Type B pancreatic cell (in vitro differentiated cells): ENCODE measurements at places on chromosomes 11 and 22.

- DNase-seq, result no peak
Measured at GRCh38 chr11:748007-748359, 719 bp downstream of the TALDO1 start.

DNA sequence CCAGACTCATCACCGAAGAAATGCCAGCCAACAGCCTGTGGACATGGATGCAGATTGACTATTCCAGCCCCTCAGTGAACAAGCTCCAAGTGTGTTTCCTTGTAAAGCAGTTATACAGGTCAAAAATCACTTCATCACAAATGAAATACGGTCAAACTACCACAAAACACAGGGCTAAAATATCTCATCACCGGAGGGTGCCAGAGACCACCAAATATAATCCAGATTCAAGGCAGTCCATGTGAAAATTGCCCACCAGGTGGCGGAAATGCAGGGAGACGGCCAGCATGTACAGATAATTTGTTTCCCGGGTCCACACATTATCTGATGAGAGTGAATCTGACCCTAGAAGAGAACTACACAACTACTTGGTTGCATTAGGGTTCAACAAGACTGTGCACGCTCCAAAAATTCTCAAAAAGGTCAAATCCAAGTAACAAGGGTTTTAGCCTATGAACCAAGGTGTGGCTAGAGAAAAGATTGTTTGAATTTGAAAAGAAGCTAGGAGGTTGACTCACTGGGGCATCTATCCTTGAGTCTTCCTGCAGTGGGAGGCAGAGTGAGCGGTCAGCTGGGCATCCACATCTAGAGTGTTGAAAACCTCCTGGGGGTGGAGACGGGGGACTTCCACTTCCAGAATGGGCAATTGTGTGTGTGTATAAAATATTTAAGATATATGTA lies 71.7 kb downstream of the IGLL5 start:
- no peak for DNase-seq

DNA sequence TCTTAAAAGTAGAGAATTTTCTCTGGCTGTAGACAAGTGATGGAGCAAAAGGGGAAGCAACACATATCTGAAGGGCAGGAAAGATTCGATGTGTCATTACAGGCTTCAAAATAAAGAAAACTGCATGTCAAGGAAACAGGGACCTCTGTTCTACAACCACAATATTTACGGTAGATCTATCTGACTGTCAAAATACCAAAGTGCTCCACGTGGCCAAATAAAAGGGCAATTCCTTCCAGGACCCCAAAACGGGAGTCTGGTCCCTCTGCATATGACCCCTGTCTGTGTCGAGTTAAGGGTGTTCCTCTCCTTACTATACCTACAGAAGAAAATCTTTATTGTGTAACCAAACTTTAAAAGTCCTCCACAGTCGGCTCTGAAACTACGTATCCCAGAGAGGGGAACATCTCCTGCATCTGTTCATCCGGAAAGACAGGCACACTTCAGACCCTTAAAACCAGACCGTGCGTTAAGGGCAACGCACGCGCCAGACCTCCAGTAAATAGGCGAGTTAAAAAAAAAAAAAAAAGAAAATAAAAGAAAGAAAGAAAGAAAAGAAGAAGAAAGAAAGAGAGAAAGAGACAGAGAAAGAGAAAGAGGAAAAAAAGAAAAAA lies 756 bp downstream of the CLNS1A start:
- no peak for DNase-seq

DNA sequence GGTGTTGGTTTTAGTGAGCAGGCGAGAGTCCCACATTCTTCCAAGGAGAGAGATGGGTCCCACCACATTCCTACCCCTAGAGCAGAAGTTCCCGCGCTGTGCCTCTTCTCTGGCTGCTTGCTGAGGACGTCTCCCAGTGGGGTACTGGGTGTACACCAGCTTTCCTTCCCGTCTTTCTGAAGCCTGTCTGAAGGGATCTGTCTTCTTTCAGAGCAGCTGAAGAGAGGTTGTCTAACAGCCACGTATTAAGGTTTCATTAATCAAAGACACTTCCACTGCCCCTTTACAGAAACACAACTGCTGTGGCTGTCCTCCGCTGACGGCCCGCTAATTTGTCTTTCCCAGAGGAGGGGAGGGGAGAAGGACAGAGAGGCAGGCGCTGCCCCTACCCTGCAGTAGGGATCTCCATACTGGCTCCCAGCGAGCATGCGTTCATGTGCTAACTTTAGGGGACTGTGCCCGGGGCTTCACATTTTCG lies 56.0 kb downstream of the ZBTB16 start:
- no peak for DNase-seq

DNA sequence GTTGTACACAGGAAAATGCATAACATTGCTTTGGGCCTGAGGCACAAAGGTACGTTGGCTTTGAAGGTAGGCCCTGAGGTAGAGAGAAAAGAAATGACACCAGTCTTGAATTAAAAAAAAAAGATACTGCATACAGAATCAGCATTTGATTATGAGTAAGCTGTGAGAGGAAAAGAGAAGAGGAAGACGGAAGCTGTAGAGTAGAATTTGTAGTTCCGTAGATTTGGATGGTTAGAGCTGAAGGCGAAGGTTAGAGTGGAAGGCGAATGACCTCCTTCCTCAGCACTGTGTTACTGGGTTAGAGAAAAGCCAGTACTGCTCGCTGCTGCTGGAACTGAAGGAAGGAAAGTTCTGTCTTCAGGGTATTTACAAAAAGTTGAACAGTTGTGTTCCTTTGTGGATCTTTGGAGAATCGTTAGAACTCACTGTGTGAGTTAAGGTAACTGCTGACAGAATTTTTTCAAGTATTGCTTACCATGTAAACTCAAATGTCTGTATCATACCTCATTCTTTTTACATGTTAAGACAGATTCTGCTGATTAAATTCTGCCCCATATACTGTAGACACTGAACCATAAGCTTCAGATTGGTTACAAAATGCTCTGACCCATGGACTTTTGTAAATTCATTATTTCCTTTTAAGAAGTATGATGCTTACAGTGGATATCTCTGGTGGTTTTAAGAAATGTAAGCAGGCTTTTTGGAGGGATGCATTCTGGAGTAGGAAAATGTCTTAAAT lies 50.2 kb downstream of the MCAM start:
- DNase-seq, result no peak

GRCh38 chr11:116123739-116124138 lies 619.5 kb upstream of the CADM1 start:
- DNase-seq, result no peak

GRCh38 chr11:17405232-17406005 lies 17.0 kb upstream of the KCNJ11 start:
- DNase-seq, result no peak

DNA sequence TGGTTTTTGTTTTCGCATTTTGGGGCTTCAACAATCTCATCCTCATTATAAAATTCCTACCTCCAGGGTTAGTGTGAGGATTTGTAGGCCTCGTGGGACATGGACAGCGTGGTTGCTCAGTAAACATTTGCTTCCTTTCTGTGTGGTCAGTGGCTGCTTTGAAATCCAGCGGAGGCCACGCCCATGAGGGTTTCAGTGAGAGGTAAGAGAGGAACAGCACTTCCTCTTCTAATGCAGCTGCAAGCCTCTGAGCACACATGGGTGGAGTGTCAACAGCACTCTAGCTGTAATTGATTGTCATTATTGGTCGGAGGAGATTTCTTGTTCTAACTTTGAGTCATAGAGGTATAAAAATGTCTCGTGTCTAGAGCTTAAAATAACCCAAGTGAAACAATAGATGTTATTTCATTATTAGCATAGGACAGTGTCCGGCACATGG lies 6.0 kb upstream of the ARHGAP42 start:
- no peak for DNase-seq

GRCh38 chr22:23234409-23235161 lies 54.3 kb downstream of the BCR start:
- no peak for DNase-seq

- DNase-seq, result peak; percentile 84
Measured at GRCh38 chr22:29030618-29031226, 30.9 kb downstream of the C22orf31 start.

- no peak for DNase-seq
Measured at GRCh38 chr11:95652002-95652472, 137.5 kb downstream of the FAM76B start.

- no peak for DNase-seq
Measured at GRCh38 chr11:17691976-17692375, 27.4 kb upstream of the MYOD1 start.

DNA sequence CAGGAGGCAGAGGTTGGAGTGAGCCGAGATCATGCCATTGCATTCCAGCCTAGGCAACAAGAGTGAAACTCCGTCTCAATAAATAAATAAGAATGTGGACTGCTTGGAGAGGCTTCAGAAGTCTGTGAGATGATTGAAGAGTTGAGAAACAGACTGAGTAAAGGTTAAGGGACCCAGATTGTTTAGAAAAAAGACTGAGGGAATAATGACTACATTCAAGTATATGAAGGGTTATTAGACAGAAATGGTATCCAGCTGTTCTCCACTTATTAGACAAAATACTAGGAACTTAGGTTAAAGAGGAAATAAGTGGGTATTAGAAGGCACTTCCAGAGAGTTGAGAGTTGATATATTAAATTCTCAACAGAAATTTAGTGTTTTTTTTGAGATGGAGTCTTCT lies 10.5 kb upstream of the YAP1 start:
- DNase-seq, result no peak

GRCh38 chr11:134519390-134519750 lies 107.3 kb upstream of the B3GAT1 start:
- no peak for DNase-seq

DNA sequence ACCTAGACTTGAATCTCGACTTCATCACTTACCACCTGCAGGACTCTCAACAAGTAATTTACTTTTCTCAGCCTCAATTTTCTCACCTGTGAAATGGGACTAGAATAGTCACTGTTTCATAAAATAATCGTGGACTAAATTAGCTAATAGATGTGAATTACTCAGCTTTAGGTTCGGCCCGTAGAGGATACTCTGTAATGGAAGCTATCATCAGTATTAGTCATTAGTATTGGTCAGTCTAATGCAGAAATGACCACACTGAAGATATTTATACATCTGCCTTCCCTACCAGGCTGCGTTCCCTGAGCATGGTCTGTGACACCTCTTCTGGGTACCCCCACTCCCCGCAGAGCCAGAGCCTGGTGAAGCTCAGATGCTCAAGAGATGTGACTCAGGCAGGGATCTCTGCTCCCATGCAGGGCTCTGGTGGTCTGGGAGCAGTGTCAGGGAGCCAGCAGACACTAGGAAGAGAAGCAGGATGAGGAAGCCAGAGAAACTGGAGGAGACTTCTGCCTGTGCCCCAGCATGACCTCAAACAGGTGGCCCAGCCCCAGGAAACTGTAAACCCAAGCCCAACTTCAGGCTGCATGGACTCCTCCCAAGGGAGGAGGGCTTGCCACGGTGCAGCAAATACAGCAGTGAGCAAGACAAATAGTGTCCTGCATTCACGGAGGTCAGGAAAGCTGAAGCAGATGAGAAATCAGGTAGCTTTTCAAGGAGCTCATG lies 88.0 kb upstream of the E2F8 start:
- DNase-seq, result no peak

DNA sequence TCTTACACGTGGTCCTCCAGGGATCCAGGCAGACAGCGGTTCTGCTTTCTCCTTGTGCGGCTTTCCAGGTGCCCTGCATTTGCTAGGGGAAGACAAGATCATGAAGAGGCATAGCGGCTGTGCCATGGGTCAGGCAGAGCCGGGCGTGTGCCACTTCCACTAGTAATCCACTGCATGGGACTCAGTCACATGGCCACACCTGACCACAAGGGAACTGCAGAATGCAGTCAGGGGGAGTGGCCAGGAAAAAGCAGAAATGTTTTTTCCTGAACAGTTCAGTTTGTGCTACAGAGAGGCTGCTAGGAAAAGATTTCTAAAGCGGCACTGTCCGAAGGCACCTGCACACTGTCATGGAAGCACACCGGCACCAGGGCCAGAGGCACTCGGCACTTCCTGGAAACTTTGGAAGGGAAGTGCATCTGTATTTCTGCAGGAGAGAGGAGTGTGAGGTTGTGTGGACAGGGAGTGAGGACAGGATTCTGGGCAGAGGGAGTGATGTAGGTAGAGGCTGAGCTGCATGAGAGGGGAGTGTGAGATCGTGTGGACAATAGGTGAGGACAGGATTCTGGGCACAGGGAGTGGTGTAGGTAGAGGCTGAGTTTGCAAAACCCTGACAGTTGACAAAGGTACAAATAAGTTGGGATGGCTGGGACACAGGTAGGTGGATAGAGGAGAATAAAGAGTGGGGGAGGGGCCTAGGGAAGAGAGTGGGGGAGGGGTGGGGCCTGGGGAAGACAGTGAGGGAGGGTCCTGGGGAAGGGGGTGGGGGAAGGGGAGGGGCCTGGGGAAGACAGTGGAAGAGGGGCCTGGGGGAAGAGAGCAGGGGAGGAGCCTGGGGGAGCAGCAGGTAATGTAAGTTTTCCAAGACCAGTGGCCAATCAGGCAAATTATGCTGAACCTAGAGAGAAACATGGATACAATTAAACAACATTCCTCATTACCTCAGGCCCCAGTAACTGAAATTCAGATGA lies 1436.3 kb downstream of the TBC1D22A start:
- peak; percentile 40 for DNase-seq

DNA sequence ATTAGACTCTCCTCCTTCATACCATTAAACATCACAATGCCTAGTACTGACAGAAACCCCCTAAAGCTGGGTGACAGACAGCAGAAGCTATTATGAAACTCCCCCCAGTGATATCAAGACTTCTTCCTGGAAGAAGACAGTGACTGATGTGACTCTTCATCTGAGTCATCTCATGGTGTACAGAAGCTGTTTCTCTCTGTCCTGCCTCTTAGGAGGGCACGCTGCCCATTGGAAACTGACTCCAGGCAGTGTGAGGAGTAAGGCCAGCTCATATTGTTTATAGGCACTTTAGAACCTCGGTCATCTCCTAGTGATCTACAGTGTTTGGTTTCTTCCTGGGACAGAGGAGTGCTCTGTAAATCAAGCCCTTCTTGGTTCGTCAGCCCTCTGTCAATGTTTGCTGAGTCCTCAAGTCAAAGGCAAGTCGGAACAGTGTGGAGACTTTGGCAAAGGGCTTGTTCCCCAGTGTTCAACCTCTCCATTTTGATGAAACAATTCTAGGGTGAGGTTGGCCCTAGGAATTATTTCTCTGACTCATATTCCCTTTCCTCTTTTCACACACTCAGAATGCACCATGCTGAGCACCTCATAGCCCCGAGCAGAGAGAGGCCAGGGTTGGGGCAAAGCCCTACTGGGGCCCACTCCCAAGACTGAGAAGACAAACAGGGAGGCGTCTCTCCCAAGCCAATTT lies 172.5 kb upstream of the TMEM45B start:
- no peak for DNase-seq

GRCh38 chr22:22888571-22889353 lies 1.1 kb downstream of the IGLL5 start:
- DNase-seq, result no peak

DNA sequence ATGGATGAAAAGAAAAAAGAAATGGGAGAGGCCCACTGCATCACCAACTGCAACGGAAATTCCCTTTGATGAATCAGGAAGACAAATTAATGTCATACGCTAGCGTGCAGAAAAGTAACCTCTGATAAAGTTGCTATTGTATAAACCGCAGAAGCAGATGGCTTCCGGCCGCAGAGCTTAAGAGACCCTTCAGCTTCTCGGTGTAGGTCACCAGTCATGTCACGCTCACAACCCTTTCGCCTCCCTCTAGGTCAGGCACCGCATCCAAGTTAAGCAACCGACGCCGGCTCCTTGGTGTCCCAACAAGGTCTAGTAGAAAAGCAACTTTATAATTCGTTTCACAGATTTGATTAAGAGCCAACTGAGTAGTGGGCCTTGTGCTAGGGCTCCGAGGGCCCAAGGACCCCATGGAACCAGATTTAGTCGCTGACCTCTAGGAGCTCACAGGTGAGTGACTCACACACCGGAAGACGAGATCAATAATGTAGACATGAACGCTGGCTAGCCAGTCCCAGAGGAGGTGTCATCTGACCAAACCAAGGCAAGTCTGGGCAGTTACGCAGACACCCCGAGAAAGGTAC lies 1.2 kb upstream of the ZFP91 start:
- DNase-seq, result no peak
